Thoracic aorta endothelial cell (primary cell): ENCODE measurements at places on chromosomes 2 and 18. TPM values are rescaled to one million over a fixed set of nuclear protein-coding genes. Genes with fewer than 3 reads are reported as not detected.

HOXD12 gene
- total RNA-seq, result not detected in 2 replicates

RGPD4 gene
- not detected in 2 replicates for total RNA-seq

FAHD2B gene
- 4.3 and 6.7 TPM in 2 replicates for total RNA-seq

LRATD1 gene
- 0.13 and 0.79 TPM in 2 replicates for total RNA-seq

EGR4 gene
- total RNA-seq, result not detected in 2 replicates

SLC9A4 gene
- not detected in 2 replicates for total RNA-seq

HRH4 gene
- total RNA-seq, result under 0.01 TPM in 1 of 2 replicates, not detected in the other

STAT4 gene
- total RNA-seq, result 0.07 and 0.27 TPM in 2 replicates

ALLC gene
- not detected in 2 replicates for total RNA-seq

RBKS gene
- 0.40 and 0.79 TPM in 2 replicates for total RNA-seq

SMAD7 gene
- 2.4 and 4.9 TPM in 2 replicates for total RNA-seq

CAVIN2 gene
- total RNA-seq, result 163 and 168 TPM in 2 replicates

FOXD4L1 gene
- total RNA-seq, result 0.13 TPM in 1 of 2 replicates, not detected in the other

GRHL1 gene
- 0.86 and 0.93 TPM in 2 replicates for total RNA-seq

GATA6 gene
- 22.7 and 23.8 TPM in 2 replicates for total RNA-seq

SERPINB10 gene
- 0.07 TPM in 1 of 2 replicates, not detected in the other for total RNA-seq

OSR1 gene
- 0.07 TPM in 1 of 2 replicates, not detected in the other for total RNA-seq

VWA3B gene
- 0.07 TPM in 1 of 2 replicates, not detected in the other for total RNA-seq

SDC1 gene
- total RNA-seq, result 1.6 and 2.4 TPM in 2 replicates

IMP4 gene
- 98.8 and 114 TPM in 2 replicates for total RNA-seq

HOXD13 gene
- not detected in 2 replicates for total RNA-seq

UGT1A5 gene
- not detected in 2 replicates for total RNA-seq

TBR1 gene
- total RNA-seq, result under 0.01 TPM in 2 replicates

OBSL1 gene
- total RNA-seq, result 11.2 and 17.1 TPM in 2 replicates

RTP5 gene
- not detected in 2 replicates for total RNA-seq

TPO gene
- not detected in 2 replicates for total RNA-seq

BZW1 gene
- 1,049 and 1,370 TPM in 2 replicates for total RNA-seq

CEP76 gene
- 14.9 and 17.4 TPM in 2 replicates for total RNA-seq

C2orf80 gene
- not detected in 2 replicates for total RNA-seq

PFN4 gene
- total RNA-seq, result 0.40 and 0.72 TPM in 2 replicates

FZD7 gene
- 0.27 and 0.36 TPM in 2 replicates for total RNA-seq

ANKRD30BL gene
- not detected in 2 replicates for total RNA-seq

TUBA4A gene
- 50.7 and 51.4 TPM in 2 replicates for total RNA-seq

MEP1B gene
- total RNA-seq, result 0.13 TPM in 1 of 2 replicates, not detected in the other

SPEG gene
- 0.43 and 0.80 TPM in 2 replicates for total RNA-seq

PID1 gene
- 0.13 TPM in 1 of 2 replicates, not detected in the other for total RNA-seq

CYTIP gene
- 0.13 TPM in 1 of 2 replicates, not detected in the other for total RNA-seq

RAB17 gene
- total RNA-seq, result 2.9 and 5.5 TPM in 2 replicates

KIAA2012 gene
- not detected in 2 replicates for total RNA-seq

PTPN4 gene
- 26.6 and 41.1 TPM in 2 replicates for total RNA-seq

SPAG16 gene
- total RNA-seq, result 16.9 and 21.4 TPM in 2 replicates

EMILIN2 gene
- 4.9 and 5.2 TPM in 2 replicates for total RNA-seq

FBXO15 gene
- total RNA-seq, result 0.53 TPM in 1 of 2 replicates, not detected in the other

OR6B2 gene
- total RNA-seq, result not detected in 2 replicates

ALPG gene
- total RNA-seq, result not detected in 2 replicates

IGFBP2 gene
- 19.9 and 68.2 TPM in 2 replicates for total RNA-seq

GPR35 gene
- 0.13 and 0.14 TPM in 2 replicates for total RNA-seq

CTLA4 gene
- total RNA-seq, result not detected in 2 replicates

EN1 gene
- total RNA-seq, result not detected in 2 replicates

IL36A gene
- not detected in 2 replicates for total RNA-seq
